ENCODE measurements at places on chromosomes 12 and 14.

GRCh38 chr12:93766796-93767523 is 89.8 kb downstream of the CRADD start:
- DNase-seq = peak; percentile 80

DNA sequence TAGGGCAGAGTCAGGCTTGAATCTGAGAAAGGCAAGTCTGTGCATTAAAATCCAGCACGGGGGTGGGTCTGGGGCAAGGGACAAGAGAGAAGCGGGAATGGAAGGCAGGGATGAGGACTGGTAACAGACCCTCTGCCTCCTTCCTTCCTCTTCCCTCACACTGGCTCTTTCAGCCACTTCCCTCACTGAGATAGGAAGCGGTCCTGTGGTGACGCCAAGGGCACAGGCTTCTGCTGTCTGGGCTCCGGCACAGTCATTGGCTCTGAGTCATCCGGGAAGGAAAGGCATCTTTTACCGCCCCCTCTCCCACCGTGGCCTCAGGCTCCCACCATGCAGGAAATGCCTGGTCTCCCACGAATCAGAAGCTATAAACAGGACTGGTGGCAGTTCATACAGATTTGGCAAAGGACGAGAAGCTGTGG is 70.2 kb downstream of the ETV6 start:
- no peak for DNase-seq

DNA sequence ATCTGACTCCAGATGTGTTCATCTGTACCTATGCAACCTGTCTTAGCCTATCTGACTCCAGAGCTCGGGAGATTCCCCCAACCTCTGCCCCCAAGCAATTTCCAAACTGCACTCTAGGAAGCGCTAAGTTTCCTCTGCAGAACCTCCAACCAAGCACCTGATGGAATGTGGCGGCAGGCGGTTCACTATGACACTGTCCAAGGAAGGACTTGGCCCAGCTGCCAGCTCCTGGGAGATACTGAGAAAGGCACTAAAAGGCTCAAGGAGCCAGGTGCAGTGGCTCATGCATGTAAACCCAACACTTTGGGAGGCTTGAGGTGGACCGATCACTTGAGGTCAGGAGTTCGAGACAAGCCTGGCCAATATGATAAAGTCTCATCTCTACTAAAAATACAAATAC is 244.0 kb downstream of the BCL11B start:
- DNase-seq = no peak

- no peak for DNase-seq
Measured at GRCh38 chr12:95417372-95417771, 56.6 kb upstream of the METAP2 start.

- DNase-seq = no peak
Measured at GRCh38 chr14:91606851-91607250, 96.7 kb upstream of the PPP4R3A start.

DNA sequence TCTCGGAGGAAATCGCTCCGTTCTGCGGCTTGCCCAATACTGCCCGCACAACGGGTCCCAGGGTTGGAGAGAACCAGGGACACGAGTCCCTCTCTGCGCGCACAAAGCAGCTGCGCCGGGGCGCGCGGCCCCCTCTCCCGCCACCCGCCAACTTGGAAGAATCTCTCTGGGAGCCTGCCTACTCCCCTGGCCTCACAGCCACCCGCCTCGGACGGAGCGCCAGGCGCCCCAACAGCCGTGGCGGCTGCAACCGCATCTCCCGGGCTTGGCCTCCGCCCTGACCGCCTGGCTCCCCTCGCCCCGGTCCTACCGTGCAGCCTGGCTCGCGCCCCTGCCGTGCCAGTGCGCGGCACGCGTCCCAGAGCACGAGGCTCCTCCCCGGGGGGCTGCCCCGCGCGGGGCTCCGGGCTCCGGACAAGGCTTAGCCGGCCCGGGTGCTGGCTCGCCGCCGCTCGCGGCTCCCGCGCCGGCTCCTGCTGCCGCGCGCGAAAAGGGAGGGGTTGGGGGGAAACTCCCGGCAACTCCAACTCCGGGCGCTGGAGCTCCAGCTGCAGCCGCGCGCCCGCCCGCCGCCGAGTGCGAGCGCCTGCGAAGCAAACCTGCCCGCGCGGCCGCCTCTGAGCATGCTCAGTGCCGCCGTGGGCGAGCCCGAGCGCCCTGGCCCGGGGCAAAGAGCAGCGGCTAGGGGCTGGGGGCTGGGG is at the start of gene STXBP6:
STXBP6 (minus strand) TSS at position 580 of the 701 bp plus-strand sequence. CDS start 75,329 bp downstream, outside the sequence.
- DNase-seq = peak; percentile 78

- no peak for DNase-seq
Measured at GRCh38 chr12:121628037-121628436, 1.7 kb downstream of the ORAI1 start.

DNA sequence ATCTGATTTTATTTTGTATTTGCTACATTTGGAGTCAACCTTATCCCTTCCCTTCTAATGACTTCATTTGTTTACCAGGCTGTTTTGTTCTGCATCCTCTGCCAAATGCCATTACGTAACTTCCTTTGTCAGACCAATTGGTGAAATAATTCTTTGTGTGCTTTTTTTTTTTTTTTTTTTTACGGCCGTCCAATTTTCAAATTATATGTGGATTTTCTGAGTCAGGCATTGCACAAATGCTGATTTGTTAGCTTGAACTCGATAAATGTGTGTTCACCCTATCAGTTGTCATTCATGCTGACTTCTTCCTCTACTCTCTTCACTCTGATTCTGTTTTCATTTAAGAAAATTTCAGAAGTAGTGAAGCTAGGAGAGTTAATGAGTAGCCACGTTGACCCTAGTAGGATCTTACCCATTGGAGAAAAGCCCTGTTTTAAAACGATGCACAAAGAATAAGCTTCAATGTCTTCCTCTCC is 386.2 kb downstream of the DIO2 start:
- DNase-seq = peak; percentile 12

DNA sequence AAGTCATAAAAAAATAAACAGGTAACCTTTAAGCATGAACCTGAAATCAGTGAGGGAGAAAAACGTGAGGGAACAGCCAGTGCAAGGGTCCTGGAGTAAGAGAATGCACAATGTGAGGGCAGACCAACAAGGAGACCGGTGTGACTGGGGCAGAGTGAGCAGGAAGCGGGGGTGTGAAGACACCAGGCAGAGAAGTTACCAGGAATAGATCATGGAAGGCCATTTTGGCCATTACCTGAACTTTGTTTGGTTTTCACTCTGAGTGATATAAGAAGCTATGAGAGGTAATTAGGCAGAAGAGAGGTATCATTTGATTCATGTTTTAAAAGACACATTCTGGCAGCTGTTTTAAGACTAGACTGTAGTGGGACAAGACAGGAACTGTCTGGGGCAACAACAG is 15.0 kb downstream of the PAH start:
- DNase-seq = no peak

DNA sequence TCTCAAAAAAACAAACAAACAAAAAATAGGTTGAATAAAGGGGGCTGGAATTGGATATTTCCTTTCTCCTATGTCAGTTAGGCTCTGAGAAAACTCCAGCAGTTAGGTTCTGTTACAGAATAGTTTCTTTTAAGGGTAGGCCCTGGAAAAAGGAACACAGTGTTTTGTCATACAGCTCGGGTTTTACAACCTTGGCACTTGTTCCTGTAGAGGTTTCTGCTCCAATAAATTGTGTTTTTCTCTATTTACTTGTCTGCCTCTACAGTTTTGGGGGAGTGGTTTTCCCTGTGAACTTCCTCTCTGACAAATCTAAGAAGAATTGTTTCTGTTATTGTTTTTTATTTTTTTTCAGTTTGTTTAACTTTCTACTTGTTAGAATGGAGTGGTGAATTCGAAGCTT is 167.6 kb downstream of the ACSS3 start:
- no peak for DNase-seq

DNA sequence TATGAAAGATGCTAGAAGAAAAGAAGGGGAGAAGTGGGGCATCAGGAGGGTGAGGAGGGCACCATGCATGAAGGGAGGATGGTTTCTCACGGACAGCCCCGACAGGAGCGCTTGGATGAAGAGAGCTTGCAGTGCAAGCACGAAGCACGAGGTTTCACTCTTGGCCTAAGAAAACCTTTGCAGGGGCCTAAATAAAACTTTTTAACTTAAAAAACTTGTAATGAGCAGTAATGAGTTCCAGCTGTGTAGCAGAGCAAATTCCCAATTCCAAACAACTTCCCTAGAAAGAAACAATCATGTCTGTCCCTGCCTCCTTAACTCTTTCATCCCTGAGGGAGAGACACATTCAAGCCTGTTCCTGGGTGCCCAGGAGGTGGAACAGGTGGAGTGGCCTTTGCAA is 119.5 kb downstream of the PAH start:
- DNase-seq = peak; percentile 58

DNA sequence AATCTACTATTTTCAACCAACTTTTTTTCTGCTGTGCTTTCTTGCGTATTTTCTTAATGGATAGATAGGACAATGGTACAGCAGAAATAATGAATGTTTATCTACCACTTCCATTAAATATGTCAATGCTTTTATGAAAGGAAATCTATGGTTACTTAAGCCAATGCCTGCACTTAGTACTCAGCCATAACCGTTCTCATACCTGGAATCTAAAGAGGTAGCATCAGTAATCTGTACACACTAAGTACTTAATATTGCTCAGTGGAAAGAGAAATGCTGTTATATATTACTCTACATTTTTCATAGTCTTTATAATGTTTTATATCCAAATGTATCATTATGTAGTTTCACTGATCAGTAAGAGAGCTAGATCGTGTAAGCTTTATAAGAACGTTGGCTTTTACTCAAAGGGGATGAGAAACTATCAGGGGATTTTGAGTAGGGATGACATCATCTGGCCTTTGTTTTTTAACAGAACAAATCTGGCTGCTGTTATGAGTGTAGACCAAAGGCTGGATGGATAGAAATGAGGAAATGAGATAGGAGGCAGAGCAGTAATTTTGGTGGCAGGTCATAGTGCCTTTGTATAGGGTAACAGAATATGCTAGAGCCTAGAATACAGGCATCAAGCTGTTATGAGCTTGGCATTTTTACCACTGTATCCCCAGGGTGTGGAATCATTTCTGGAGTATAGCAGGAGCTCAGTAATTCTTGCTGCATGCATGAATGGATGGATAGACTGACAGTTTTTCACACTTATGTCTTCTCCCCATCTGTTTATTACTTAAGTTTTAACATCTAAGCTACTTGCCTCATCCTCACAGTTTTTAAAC is 34.0 kb downstream of the ALG10B start:
- DNase-seq = peak; percentile 17

DNA sequence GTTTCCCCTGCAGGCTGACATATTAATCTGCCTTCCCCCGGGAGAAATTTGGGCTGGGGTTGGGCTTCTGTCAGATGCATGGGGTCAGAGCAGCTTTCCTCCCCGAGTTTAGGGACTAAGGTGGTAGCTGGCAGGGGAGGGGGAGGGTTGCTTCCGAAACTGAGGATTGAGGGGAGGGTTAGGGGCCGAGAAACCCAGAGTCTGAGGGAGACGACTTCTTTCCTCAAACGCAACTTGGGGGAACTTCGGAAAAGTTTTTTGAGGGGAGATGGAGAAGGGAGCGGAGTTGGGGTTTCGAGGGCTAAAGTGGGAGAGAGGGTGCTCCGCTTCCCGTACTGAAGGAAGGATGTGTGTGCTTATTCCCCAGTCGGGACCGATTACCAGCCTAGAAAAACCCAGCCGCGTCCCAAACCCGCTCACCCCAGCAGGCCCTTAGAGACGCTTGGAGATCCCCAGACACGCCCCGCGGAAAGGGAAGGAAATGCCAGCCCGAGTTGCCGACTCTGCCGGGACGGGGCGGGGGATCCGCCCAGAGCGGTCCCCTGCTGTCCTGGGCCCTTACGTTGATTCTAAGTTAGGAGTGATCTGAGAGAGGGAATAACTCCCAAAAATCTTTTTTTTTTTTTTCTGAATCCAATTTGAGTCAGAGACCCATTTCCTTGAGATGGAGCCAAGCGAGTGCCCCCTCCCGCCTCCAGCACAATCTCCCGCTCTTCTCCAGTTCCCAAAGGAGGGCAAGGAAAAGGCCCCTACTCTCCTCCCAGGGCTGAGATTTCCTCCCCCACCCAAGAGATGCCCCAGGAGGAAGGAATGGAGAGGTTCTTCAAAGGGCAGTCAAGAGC is 61.9 kb downstream of the SMUG1 start:
- no peak for DNase-seq

Measured in muscle of arm (tissue), 14 donors.